Stimulated activated CD8-positive, alpha-beta memory T cell treated with anti-CD3 and anti-CD28 coated beads, Interleukin-7, amount 100 ng/mL, for 1 hour (primary cell): ENCODE measurements at places on chromosomes 5 and 9.
A peak's percentile ranks its signal among the peaks of the same experiment; 100 is the strongest.

DNA sequence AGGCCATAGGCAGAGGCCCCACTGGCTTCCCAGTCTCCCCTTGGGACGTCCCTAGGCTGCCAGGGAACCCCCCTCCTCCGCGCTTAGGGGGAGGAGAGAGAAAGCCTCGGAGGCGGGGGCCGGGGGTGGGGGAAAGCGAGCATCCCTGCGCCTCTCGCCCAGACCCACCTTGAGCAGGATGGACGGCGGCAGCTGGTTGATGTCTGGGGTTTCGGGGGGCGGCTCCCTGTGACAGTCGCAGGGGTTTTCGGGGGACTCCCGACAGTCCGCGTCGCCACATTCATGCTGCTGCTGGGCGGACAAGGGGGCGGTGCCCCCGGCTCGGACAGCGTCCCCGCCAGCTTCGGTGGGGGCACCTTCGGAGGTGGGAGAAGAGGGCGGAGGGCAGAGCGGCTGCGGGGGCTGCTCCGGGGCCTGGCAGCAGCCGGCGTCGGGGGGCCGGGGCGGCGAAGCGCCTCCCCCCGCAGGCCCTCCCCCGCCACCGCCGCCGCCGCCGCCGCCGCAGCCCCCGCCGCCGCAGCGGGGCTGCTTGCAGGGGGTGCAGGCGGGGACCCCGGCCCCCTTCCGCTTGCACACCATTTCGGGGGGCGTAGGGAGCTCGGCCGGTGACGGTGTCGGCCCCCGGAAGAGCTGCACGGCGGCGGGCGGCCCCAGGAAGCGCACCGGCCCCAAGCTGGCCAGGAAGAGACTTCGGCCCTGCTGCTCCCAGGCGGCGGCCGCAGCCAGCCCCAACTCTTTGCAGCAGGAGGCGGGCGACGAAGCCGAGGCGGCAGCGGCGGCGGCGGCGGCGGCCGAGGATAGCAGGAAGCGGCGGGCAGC is 1.2 kb downstream of the FBXL17 start:
- no peak for DNase-seq

DNA sequence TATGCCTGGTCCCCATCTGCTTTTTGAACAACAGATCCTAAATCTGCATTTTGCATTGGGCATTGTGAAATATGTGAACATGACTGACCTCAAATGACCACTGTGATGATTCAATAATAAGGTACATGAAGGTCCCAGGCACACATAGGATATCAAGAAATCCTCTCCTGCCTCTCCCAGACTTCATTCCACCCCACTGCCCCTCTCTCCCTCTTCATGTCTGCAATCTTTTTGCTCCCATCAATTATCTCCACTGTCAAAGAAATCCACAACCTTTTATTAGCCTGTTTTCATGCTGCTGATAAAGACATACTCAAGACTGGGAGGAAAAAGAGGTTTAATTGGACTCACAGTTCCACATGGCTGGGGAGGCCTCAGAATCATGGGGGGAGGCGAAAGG is 476.7 kb downstream of the CTNND2 start:
- DNase-seq, result no peak

GRCh38 chr5:103800741-103801495 is 238.3 kb upstream of the NUDT12 start:
- DNase-seq, result no peak

DNA sequence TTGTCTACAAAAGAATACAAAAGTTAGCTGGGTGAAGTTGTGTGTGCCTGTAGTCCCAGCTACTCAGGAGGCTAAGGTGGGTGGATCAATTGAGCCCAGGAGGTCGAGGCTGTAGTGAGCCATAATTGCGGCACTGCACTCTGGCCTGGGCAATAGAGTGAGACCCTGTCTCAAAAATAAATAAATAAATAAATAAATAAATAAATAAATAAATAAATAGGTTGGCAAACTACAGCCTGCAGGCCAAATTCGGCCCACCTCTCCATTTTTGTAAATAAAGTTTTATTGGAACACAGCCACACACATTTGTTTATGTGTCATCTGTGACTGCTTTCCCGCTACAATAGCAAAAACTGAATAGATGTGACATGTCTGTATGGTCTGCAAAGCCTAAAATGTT is 9.5 kb downstream of the PTGS1 start:
- DNase-seq, result no peak

DNA sequence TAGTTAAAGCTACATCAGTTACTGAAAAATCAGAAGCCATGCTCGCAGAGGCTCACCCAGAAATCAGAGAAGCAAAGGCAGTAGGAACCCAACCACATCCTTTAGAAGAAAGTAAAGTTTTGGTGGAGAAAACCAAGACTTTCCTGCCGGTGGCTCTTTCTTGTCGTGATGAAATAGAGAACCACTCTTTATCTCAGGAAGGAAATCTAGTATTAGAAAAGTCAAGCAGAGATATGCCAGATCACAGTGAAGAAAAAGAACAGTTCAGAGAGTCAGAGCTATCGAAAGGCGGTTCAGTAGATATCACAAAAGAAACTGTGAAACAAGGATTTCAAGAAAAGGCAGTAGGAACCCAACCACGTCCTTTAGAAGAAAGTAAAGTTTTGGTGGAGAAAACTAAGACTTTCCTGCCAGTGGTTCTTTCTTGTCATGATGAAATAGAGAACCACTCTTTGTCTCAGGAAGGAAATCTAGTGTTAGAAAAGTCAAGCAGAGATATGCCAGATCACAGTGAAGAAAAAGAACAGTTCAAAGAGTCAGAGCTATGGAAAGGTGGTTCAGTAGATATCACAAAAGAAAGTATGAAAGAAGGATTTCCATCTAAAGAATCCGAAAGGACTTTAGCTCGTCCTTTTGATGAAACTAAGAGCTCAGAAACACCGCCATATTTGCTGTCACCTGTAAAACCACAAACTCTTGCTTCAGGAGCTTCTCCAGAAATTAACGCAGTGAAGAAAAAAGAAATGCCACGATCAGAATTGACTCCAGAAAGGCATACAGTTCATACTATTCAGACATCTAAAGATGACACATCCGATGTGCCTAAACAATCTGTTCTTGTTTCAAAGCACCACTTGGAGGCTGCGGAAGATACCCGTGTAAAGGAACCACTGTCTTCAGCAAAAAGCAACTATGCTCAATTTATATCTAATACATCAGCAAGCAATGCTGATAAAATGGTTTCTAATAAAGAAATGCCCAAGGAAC is 47.2 kb downstream of the CMYA5 start:
- no peak for DNase-seq

DNA sequence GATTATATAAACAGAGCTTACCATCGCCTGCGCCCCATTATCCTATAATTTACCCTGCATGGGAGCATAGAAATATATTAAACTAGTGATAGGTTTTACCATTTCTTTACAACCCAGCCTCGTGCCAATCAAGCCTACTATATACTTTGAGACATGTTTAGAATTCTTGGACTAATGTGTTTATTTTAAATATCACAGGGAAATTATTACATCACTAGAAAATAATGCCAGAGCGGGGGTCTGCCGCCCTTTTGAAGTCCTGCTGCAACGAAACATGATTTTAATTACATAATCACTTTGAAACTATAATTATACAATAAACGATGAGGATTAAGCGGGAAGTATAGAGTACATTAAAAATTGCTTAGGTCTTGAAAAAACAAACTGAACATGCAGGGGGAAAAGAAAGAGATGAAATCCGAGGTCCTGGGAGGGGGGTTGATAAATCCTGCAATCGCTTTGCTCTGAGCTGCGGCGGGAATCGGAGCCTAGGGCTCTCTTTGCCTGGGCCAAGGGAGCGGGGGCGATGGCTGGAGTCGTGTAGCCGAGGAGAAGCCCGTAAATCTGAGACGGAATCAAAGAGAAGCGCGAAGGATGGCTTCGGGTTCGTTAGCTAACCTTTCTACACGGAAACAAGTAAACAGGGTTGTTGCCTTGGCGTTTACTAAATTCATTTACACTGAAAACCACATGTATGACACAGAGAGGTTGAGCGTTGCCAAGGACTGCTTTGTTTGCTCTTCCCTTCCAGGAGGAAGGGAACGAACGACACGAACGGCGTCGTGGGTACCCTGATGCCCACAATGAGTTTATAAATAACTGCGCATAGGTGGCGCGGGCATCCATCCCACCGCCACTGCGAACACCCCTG is 127.6 kb downstream of the TMEM174 start:
- DNase-seq, result no peak

- DNase-seq, result no peak
Measured at GRCh38 chr9:137410891-137411249, 12.1 kb downstream of the EXD3 start.

DNA sequence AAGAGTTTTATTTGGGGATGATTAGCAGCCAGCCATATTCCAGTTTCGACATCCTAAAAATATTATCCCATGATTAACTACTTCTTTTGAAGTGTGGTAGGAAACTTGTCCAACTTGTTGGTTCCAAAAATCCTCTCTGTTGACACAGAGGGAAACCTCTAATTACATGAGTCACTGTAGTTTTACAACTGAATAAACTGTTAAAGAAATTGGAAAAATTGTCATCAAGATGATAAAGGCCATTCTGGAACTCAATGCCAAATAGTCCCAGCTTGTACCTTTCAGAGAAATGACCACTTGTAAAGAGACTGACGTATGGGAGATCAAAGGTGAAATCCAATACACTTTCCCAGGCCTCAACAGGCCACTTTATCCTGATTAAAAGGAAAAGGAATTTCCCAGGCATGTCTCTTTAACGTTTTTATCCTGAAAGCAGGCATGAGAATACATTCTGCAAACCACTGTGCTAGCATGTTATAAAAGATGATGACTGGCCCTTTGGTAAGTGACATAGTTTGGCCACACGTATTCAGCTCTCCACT is 261.6 kb downstream of the GLIS3 start:
- DNase-seq, result no peak

DNA sequence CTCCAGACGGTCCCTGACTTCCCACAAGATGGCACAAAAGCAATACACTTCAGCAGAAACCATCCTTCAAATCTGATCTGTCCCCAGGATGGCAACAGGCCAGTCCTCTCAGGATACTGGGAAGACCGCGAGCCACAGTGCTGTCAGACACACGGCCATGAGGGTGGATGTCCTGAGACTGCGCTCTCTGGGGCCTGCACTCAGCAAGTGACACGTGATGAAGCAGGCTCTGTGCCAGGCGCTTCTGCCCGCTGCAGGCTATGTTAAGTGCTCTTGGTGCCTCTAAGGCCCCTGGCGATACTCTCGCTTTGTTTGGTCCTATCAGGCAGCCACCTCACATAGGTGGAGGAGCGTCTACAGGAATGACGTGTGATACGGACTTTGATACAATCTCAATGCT is 7.1 kb downstream of the BRD9 start:
- no peak for DNase-seq

DNA sequence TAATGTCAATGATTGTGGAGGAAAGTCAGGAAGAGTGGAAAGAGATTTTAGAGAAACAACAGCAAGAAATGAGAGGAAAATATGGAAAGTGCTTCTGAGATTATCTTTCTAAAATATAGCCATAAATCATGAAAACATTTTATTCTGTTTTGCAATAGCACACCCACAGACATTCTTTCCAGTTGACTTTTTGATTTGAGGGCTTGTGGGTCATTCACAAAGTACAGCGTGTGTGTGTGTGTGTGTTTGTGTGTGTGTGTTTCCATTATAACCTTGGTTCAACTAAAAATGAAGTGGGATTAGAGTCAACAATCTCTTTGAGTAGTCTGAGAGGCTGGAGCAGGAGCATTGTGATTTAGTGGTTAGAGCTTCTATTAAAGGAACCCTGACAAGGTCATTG is 116.6 kb upstream of the GAS1 start:
- DNase-seq, result no peak

- no peak for DNase-seq
Measured at GRCh38 chr5:100119903-100120302, 415.3 kb upstream of the FAM174A start.

GRCh38 chr5:38465702-38466423 is 90.6 kb downstream of the LIFR start:
- no peak for DNase-seq

DNA sequence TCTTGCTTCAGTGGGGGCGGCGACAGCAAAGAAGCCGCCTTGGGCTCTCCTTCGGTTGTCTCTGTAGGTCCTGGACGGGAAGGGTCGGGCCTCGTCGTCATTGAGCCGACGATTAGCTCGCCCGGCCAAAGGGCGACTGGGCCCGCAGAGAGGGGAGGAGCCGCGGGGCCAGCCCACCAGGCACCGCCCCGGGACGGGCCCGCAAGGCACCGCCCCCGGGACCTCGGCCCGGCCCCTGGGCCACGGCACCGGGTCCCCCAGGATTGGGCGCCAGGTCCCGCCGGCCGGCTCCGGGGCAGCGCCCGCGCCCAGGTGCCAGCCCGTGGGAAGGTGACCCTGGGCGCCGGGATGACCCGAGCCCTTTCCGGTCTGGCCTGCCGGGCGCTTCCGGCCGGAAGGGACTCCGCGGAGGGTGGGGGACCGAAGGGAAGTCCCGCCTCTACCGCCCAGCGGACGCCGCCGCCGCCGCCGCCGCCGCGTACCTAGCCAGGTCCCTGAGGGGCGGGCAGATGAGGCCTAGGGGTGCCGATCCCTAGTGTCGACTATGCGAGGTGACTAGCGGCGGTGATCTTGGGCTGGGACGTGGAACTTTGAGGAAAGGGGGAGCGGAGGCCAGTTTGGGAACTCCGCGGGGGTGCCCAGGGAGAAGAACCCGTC is at the start of the genes GBA2 and RGP1:
TSS of gene GBA2 (minus strand) at position 371 of the 657 bp plus-strand sequence. CDS start 524 bp downstream, outside the sequence.
TSS of gene RGP1 (plus strand) at position 430 of the 657 bp plus-strand sequence. CDS start 469 bp downstream, outside the sequence.
- peak; percentile 53 for DNase-seq

GRCh38 chr5:78062645-78063044 is 231.9 kb downstream of the AP3B1 start:
- DNase-seq, result no peak

DNA sequence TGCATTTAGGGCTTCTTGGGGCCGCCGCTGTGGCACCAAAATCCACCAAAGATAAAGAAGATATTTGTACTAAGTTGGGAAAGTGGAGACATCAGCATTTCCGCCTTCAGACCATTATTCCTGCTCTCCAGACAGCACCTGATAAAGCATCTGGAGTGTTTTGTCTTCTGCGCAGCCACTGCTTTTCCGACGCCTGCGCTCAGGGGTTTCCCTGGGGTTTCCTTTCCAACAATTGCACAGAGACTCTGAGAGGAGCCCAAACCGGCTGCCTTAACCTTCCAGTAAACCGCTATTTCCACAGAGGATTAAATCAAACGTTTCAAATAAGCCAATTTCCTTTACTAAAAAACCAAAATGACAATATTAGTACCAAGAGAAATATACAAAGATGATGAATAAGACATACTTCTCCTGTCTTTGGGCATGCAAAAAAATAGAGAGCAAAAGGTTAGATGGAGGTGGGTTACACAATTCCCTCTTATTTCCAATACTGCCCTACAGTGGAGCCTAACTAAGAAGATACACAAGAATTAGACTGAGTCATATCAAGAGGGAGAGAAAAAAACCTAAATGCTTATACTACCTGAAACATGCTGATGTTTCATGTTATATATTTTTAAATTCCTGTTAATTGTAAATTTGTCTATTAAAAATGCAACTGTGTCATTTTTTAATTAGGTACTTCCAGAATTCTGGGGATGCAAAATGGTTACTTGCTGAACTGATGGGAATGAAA is 98.4 kb downstream of the MAPKAP1 start:
- no peak for DNase-seq

- DNase-seq, result no peak
Measured at GRCh38 chr5:123454259-123454911, 31.2 kb upstream of the CEP120 start.
